ENCODE measurements at places on chromosomes 1 and 21.
A peak's percentile ranks its signal among the peaks of the same experiment; 100 is the strongest.

DNA sequence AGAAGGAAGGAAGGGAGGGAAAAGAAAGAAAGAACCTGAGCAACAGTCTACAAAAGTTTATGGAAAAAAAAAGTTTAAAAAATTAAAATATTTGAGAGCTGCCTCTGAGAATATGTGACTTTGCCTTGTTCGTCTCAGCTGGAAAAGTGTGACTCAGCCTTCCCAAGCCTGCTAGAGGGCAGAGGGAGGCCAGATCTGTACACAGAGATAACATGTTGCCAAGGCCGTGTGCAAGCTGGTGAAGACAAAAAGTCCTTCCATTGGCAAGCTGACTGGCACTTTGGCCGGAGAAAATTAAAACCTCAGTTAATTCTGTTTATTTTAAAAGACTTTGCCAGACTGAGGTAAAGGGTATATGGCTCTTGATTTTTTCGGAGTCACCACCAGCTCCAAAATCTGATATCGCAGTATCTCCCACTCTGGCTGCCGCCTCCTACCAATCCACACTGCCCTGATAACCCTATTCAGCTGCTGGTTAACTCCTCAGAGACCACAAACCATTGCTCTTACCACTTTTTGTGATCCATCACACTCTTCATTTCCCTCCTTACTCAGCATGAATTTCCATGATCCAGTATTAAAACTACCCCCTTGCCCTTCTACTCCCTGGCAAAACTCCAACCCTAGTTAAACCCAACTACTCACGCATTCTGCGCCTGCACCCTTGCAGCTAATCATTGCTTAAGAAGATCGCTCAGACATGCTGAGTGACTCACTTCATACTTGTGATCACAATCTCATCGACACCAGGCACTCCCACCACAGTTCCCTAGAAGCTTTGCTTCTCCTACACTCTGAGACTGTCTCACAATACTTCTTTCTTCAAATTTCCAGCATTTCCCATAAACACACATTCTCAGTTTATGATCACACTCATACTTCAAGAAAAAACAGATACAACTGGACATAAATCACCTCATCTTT, 5.7 kb upstream of the PPP1R15B start:
- no peak for DNase-seq

DNA sequence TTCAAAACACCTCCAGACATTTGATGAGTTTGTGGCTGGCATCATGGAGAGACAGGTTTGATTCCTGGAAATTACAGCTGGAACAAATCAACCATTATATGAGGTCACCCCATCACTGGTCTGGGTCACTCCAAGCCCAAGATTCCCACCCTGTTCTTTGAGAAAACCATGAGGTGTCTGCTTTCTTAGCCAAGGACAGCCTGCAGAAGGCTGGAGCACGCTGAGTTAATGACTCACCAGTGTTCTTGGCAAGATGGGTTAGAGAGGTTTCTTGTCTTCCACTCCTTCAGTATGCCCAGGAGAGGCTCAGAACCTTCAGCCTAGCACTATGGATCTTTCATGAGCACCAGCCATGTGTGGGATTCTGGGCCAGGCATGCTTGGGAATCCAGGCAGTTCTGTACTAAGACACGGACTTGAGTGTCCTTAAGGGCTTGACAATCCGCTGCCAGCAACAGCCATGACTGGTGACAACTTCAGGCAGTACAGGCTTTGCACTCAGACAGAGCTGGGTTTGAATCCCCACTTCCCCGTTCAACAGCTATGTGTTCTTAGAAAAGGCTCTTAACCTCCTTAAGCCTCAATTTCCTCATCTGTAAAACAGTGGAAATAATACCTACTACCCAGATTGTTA, 43.9 kb downstream of the GRHL3 start:
- DNase-seq = no peak

DNA sequence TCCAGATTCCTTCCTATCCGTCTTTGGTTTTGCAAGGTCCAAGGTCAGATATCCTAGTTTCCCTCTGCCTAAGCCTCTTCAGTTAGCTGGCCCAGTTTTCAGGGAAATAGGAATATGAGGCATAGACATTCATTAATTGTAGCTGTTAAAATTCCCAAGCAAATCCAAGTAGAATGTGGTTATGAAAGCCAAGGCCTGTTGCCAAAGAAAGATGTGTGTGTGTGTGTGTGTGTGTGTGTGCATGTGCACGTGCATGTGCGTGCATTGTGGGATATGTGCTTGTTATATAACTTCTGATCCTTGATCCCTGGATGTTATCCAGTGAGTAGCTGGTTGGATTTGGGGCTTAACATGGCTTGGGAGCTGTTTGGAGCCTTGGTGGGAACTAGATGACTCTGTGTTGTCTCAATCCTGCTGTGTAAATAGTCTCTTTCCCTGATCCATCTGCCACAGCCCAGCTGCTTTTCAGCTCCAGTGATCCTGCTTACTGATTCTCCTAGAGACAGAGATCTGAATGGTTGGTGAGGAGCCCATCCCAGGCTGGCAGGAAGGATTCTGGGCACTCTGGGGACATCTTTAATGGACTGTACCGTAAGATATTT, 70.6 kb upstream of the GCLM start:
- no peak for DNase-seq

- no peak for DNase-seq
Observed at GRCh38 chr1:229689273-229689672, 63.2 kb downstream of the URB2 start.

GRCh38 chr1:154796303-154796892, 73.7 kb downstream of the KCNN3 start:
- no peak for DNase-seq

DNA sequence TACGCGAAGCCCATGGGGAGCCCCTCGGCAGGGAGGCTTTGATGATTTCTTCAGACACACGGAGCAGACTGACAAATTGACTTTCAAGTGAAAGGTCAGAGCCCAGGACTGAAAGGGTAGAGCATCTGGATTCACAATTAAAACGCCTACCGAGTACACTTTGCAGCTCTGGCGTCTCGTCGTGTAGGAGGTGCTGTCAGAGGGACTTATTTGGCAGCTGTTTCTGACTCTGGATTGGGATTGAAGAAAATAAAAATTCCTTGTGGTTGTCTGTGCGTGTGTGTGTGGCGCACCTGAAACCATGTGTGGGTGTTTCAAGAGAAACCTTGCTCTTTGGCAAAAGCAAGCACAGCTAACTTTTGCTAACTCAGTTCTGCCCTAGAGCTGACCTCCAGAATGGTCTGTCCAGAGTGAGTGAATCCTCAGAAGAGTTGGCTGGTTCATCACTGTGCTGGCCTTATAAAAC, 348.7 kb downstream of the HLX start:
- no peak for DNase-seq

DNA sequence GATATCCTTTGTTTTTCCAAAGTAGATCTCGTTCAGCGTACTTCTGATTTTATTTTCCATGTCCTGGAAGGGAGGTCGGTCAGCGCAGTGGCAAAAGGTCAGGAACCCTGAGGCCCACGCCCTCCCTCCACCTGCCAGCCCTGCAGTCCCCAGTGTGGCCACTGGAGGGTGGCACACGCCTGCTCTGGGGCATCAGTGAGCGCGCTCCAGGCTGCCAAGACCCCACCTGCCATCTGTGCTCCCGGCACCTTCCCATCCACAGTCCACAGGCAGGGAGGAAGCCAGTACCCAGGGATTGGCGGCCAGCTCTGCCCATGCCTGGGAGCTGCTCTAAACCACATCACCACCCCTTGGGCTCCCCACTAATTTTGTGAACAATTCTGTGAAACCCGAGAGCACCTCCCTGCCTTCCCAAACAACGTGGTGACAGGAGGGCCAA, 32.3 kb downstream of the SLC66A1 start:
- DNase-seq = peak; percentile 27

GRCh38 chr1:195738966-195739650, 869.1 kb downstream of the KCNT2 start:
- no peak for DNase-seq

GRCh38 chr1:1307261-1307922, 338 bp downstream of the ACAP3 start:
- DNase-seq = no peak

DNA sequence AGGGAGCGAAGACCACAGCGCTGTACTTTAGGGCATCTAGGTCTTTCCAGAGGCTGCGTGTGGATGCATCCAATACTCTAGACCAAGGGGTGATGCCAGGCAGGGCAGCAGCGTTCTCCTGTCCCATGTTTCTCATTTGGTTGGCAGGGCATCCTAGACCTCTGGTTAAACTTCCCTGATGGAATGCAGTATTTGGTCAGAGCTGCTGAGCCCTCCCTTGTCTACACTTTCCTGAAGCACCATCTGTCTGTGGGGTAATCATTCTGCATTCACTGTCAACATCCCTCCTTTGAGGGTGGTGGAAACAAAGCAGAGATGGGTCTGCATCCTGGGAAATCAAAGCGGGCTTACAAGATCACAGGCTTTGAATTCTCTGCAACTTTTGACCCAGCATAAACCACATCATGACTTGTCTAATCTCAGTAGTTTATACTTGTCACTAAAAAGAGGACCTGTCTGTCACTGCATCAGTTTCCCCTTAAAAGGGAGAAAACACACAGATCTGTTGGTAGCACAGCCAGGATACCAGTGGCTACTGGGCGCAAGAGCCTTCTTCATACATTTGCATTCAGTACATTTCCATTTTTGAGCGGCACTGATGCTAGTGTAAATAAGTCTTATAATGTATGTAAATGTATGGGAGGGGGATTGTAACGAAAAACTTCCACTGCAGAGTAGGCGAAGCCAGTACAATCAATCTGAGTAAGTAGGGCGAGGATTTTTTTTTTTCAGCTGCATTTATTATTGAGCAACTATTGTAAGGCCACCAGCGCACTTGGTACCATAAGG, 106.3 kb downstream of the GALNT2 start:
- no peak for DNase-seq
